ENCODE measurements at places on chromosomes 11 and 22.

DNA sequence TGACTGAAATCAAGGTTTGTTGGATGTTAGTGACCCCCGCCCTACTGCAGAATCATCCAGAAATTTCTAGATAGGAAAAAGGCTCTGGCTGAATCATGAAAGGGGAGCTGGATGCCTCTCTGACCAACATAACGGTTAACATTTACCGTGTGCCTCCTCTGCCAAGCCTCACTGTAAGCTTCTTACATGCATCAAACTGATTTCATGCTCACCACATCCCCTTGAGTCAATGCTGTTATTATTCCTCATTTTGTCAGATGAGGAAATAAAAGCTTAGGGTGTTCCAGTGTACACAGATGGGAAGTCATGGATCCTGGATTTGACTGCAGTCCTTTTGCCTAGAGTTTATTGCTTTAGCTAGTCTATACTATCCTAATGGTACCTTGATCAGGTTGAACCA lies 5.9 kb upstream of the HMOX1 start:
- no peak for DNase-seq

DNA sequence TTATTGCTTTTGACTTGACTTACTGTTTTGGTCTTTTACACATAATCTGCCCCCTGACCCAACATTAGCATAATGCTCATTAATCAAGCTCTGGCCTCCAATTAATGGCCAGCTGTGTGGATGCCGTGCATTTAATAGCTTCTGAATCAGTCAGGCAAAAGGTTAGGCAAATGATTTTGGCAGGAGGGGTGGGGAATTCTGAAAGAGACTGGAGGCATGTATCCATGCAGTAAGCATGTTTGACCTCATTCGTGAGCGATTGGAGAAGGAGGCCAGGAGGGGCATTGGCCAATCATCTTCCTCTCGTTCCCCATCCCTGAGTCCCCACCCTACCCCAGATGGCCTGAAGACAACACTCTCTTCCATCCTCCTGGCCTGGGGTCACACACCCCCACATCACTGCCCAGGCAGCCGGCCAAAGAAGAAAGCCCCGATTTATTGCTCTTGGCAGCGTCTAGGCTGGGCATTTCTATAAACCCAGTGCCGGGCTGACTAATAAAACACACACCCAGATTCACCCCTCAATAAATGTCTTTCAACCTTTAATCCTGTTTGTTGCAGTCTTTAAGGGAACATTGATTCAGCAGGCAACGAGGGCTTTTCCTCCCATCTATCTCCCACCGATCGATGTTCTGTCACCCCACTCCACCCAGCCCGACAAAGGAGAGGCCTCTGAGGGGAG lies 150.0 kb downstream of the OPCML start:
- no peak for DNase-seq

DNA sequence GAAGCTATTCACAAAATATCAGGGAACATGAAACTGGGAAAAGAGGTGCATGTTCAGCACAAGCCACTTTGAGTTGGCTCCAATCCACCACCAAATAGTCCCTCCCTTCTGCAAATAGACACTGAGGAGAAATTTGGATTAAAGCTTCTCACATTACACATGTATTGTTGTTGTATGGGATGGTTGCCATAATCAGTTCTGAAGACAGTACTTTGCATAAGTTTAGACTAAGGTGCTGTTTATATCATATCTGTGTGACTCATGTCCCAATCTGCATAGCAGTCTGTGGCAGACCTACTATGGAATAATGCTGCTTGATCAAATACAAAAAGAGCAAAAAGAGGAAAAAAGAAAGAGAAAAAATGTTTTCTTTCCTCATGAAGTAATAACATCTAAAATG lies 376.7 kb upstream of the DDI1 start:
- no peak for DNase-seq

DNA sequence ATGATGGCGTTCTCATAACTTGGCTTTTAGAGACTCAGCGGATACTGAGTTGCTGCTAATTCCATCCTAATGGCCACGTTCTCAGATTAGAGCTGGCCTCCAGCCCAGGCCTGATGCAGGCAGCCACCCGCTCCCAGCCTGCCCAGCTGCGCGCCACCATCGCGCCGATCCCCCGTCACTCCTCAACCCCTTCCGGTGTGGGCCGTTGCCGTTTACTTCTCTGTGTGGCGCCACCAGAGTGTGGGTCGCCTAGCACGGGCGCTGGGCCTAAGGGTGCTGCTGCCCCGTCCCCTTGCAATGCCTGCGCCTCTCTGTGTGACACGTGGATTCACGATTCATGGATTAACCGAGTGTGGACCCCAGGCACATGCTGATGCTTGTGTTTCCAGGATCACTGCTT lies 1116.0 kb downstream of the BRD1 start:
- no peak for DNase-seq

- no peak for DNase-seq
Measured at GRCh38 chr11:94151903-94152677, 23.4 kb downstream of the PANX1 start.

GRCh38 chr11:68352591-68352990 lies 40.2 kb downstream of the LRP5 start:
- DNase-seq = no peak

- no peak for DNase-seq
Measured at GRCh38 chr22:20650294-20651207, 123.4 kb upstream of the SERPIND1 start.

All from NCI-H1048 (cell line).